ENCODE measurements at places on chromosomes 5 and 9.

DNA sequence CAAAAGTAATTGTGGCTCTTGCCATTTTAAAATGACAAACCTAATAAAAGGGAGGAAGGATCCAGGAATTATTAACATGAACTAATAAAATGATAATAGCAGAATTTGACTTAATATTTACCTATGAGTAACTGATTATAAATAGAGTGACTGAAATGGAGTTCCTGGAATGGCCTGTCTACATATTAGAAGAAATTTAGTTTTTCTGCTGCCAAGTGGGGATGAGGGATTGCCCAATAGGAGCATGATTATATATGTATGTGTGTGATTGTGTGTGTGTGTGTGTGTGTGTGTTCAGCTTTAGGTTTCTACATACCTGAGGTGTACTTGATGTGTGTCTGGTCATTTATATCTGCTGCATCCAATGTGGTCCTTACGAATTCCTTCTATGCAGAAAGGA is 36.6 kb upstream of the ITGA1 start:
- no peak for DNase-seq

DNA sequence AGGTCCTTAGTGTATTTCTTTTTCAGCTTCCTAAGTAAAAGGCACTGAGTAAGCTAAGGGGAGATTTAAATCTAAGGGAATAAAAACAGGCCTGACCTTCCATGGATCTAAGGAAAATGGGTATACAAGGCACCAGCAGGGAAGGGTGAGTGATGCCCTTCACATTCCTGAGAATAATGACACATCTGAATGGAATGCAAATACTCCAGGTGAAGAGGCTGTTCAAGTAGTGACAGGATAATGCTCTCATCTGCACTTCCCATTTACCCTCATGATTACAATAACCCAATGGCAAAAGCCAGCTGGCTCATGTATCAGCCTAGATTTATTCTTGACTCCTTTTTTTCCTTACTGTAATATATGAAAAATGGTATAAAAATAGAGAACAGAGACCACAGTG is 216.2 kb upstream of the ACTBL2 start:
- no peak for DNase-seq

GRCh38 chr5:89286320-89286719 is 403.3 kb upstream of the MEF2C start:
- DNase-seq = no peak

GRCh38 chr9:90559075-90560073 is 83.2 kb downstream of the DIRAS2 start:
- DNase-seq = no peak

All from stimulated activated CD4-positive, alpha-beta T cell treated with anti-CD3 and anti-CD28 coated beads, Interleukin-15, amount 100 ng/mL, for 24 hours (primary cell).